ENCODE measurements at places on chromosomes 5 and 9. TPM values are rescaled to one million over a fixed set of nuclear protein-coding genes. Genes with fewer than 3 reads are reported as not detected.

Gene C9
- not detected for total RNA-seq

- DNase-seq: no peak
These were observed 11.2 kb upstream of the CACFD1 start for GRCh38 chr9:133448487-133448972.

- DNase-seq: no peak
These were observed 16.7 kb downstream of the CXXC5 start for GRCh38 chr5:139664727-139665351.

DNA sequence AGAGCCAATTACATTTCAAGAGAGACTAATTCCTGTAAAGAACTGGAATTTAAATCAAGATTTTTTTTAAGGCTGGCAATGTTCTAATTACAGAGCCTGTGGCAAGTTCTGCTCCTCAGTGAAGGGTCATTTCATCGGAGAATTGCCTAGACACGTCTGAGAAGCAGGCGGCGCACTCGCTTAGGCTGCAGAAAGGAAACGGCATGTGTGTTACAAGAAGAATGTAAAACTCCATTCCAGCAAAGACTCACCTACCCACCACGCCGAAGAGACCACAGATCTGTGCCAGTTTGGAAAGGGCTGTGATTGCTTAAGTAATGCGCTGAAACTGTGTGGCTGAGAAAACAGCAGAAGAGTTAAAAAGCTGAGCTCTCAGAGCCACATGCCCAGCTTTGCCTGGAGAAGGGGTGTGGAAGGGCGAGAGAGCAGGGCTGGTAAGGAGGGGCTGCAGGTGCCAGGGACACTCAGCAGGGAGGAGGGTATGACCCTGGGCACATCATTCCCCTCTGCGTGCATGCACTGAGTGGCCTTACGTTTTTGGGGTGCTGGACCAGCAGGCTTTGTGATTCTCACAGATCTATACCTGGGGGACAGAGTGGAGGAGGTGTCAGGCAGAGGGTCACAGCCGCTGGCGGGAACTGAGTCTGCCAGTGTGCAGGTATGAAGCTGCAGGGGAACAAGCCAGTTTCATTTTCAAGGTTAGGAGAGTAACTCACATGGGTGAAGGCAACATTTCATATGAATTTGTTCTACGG lies 17.8 kb upstream of the SLC25A51 start:
- peak; percentile 48 for DNase-seq

- no peak for DNase-seq
These were observed 62.1 kb upstream of the SPDL1 start for GRCh38 chr5:169521366-169521983.

GRCh38 chr5:39717176-39717897 lies 292.6 kb upstream of the DAB2 start:
- no peak for DNase-seq

Data from endodermal cell (in vitro differentiated cells).